ENCODE measurements at places on chromosomes 3 and 15.

DNA sequence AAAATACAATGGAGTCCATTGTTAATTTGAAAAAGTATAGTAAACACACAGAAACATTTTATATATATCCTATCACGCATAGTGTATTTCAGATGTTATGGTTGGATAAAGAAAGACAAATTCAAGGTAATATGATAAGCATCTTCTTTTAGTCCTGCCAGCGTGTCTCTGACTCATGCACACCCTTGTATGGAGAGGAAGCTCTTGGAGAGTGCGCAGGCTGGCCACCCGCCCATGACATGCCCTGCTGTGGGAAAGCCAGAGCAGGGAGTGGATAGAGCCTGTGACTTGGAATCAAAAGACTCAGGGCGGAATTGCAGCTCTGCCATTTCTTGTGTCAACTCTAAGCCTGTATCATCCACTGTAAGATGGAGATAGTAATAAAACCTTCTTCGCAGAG lies 23.0 kb upstream of the COPG1 start:
- DNase-seq = peak; percentile 82

- DNase-seq = no peak
Observed at GRCh38 chr3:94251566-94251965, 188.7 kb downstream of the NSUN3 start.

- no peak for DNase-seq
Observed at GRCh38 chr3:189978753-189979152, 141.9 kb downstream of the P3H2 start.

GRCh38 chr15:43920254-43920600 lies 93.4 kb downstream of the WDR76 start:
- DNase-seq = no peak

- DNase-seq = peak; percentile 67
Observed at GRCh38 chr3:197380786-197381185, 82.4 kb upstream of the DLG1 start.

DNA sequence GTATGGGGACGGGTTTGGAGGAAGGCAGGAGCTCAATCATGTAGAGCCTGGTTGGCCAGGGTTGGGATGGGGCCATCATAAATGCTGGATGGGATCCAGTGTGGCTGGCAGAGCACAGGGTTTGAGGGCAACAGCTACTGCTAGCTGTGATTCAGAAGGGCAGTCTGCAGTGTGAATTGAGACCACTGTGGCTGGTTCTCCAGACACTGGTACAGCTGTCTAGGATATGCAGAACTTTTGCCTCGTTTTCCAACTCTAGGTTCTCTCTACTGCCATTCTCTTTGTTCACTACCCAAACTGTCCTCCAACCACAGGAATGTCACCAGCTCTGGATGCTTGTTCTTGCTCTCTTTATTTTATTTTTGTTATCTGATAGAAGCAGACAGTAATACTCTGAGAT lies 543.6 kb downstream of the AGBL1 start:
- no peak for DNase-seq

DNA sequence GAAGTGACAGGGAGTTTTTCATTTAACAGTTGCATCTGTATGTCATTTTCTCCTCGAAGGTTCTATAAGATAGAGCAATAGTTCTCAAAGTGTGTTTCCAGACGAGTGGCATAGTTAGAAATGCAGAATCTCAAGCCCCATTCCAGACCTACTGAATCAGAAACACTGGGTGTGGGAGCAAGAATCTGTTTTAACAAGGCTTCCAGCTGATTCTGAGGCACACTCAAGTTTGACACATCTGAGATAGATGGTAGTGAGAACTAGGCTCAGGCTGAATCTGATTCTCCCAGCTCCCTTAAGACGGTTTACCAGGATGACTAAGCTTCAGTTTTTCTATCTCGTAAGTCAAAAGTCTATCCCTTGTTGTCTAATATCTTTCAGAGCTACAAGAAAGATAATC lies 159.8 kb upstream of the NUDT16 start:
- DNase-seq = peak; percentile 58

DNA sequence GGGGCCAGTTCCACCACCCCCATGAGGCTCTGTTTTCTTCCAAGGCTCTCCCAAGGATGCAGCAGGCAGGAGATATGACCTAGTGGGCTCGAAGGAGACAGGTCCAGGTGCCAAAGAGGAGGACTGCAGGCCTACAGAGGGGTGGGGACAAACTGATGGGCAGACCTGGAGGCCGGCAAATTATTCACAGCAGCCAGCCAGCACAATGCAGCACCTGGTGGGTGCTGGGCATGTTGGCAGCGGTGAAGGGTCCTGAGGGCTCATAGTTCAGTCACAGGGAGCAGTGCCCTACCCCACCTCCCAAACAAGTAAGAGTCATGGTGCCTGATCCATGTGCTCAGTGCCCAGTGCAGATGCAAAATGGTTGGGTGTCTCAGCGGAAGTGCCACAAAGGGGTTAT lies 171.7 kb downstream of the ABHD5 start:
- no peak for DNase-seq

- no peak for DNase-seq
Observed at GRCh38 chr3:184479426-184480126, 82.0 kb upstream of the EPHB3 start.

DNA sequence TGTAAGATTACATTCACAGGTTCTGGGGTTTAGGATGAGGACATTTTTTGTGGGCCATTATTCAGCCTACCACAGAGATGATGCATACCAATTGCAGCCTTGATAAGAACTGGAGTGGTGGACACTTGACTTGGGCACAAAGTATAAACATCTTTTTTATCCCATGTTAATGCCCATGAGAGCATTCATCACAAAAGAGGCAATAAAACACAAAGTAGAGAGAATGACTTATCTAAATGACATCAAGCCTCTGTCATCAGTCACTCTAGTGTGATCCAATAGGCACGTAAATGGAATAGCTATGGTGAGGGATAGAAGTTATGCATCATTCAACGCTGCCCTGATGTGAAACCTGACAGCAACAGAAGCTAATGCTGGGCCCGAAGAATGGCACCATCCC lies 25.8 kb downstream of the VEPH1 start:
- no peak for DNase-seq

- DNase-seq = no peak
Observed at GRCh38 chr15:63288778-63289378, 11.5 kb downstream of the APH1B start.

- DNase-seq = no peak
Observed at GRCh38 chr3:48187301-48187578, 977 bp downstream of the CDC25A start.

DNA sequence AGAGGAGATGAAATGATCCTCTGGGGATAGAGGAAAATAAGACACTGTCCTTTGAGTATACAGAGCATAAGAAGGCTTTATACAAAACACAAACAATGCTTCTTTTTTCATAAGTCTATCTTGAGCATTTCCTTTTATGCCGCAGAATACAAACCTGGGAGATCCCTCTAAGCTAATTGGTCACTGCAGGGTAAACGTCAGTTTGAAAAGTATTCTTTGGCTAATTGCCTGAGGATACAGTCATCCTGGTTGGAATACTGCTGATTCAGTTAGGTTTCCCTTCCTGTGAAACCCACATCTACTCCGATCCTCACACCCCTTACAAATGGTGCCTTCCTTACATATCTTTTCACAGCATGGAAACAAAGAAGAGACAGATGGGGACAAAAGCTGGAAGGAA lies 10.6 kb downstream of the WNT5A start:
- no peak for DNase-seq

DNA sequence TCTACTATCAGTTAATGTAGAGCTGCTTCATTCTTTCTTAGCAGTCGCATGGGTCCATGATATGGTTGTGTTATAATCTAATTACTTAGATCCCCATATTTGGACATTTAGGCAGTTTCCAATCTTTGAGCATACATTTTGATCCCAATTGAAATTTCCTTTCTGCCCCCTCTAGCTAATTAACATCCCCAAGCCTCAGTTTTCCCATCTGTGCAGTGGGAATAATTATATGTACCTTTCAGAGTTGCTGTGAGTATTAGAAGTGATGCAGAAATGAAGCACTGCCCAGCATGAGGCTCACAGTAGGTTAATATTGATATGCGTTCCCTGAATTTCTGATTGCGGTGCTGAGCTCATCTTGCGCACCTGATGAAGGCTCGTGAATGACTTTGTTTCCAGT lies 21.8 kb downstream of the SPSB4 start:
- DNase-seq = no peak

GRCh38 chr3:34364335-34364734 lies 565.9 kb downstream of the PDCD6IP start:
- peak; percentile 29 for DNase-seq

DNA sequence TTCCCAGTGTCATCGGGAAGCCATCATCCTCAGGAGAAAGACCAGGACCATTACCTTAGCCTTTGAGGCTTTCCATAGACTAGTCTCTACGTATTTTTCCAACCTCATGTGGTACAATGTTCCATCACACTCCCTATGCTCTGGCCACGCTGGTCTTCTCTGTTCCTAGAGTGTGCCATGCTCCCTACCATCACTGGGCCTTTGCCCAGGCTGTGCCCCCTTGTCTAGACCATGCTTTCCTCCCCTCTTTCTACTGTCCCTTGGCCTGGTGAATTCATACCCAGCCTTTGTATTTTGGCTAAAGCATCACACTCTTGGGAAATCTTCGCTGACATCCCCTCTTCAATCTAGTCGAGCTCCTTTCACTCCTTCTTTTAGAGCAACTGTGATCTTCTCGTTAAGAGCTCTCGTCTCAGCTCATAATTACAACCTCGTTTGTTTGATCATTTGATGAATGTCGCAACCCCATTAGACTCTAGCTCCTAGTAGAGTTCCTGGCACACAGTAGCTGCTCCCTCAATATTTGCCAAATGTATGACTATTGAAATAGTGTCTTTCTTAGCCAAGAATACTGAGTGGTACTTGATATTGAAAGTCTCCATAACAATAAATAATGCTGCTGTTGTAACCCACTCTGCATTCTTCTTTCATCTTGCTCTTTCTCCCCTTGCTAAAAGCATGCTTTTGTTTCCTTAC lies 100.2 kb upstream of the FAM3D start:
- DNase-seq = no peak

DNA sequence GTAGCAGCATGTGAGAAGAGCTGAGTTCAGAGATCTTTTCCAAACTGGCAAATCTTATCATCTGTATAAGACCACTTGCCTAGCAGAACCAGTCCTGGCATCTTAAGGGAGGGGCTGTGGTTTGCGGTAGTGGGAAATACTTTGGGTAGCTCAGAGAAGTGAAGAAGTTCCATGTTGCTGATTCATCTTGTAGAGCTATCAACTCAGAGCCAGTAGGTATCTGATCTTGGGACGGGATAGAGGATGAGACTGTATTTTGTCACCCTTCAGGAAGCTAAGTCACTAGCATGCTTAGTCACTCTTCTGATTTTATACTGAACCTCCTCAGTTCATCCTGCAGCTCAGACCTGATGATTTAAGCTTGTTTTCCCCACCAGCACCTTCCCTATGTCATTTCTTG lies 211.4 kb downstream of the NR1D2 start:
- DNase-seq = peak; percentile 31

DNA sequence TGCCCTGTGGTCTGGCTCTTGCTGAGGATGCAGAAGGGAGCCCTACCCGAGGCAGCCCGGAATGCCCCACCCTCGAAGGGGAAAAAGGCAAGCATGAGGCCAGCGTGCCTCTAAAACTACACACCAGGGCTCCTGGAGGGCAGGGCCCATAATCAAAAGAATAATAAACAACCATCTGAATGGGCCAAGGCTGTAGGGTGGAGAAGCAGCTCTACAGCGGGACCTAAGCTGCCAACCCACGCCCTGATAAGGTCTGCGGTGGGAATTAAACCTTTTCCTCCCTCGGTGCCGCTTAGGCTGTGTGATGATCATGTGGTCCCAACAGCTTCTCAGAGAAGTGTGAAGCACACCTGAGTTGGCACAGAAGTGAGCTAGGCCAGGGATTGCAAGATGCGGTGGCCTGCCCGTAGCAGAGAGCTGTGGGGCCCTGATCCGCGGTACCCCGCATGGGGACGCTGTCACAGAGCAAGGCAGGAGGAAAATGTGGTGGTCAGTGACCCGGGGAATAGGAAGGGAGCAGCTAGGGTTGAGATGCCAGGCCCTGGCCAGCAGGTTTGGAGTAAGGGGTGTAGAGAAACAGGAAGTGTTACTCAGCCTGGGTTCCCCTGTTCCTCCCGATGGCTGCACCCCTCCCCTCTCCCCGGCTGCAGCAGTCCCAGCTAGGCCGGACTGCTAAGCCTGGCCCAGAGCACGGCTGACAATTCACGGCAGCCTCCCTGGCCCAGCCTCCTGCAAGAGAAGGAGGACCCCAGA lies 1.1 kb upstream of the C15orf62 start:
- no peak for DNase-seq
